ENCODE measurements at places on chromosomes 7 and 10.

GRCh38 chr7:71132377-71133231 lies 660 bp downstream of the GALNT17 start:
- DNase-seq: no peak

DNA sequence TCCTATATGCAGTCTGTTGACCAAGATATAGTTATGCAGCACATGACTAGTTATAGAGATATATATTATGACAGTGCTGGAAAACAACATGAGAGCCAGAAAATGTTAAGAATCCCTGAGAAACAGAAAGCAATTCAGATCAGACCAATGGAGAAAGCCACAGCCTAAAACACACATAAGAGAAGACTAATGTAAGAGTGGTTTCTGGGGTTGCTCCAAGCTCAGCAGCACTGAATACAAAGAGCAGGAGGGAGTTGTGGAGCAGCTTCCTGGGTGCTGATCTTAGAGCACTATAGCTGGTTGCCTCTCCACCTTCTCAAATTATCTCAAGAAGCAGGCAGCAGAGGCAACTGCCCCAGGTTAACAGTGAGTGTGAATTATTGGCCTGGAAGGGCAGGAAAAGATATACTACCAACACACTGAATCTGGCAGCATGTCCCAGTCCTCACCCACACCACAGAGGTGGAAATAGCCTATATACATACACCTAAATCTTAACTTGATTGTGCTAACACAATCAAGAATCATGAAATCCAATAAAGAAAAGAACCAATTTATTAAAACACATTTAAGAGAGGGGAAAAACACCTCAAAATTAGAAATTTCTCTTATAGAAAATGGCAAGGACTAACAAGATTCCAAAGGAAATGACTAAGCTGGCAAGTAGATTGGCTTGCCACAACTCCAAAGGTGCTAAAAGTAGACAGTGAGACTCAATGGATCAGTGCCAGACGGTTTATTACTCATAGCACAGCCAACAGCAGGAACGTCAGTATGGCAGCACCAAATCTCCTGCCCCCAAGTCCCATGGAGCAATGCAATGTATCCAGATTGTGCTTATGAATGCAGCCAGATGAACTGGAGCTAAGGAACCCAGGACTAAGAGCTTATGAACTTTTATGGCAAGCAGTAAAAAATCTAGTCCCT lies 5.1 kb downstream of the PTTG1IP2 start:
- no peak for DNase-seq

DNA sequence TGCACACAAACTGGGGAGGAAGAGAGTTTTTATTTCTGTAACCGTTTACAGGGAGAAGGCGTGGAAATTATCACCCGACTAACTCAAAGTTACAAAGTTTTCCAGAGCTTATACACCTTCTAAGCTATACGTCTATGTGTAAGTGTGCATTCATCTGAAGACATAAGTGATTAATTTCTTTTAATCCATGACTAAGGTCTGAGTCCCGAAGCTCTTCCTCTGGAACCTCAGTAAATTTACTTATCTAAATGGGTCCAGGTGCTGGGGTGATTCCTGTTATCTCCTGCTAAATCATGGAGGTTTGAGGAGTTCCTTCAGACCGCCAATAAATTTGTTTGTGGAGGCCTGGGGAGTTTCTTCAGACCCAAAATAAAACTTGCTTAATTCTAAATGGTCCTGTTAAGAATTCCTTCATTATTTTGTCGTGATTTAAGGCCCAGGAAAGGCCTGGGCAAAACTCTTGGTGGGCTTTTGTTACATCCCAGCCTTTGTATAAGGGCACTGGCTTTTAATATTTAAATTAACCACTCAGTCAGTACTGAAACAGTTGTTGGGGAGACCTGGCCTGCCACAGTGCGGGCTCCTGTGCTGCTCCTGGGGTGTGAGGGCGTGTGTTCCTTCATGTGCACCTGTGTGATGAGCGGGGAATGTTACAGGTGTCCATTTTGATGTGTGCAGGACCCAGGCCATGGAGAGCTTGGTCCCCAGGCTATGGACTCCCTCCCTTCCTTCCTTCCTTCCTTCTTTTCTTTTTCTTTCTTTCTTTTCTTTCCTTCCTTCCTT lies 5.8 kb upstream of the METTL27 start:
- no peak for DNase-seq

DNA sequence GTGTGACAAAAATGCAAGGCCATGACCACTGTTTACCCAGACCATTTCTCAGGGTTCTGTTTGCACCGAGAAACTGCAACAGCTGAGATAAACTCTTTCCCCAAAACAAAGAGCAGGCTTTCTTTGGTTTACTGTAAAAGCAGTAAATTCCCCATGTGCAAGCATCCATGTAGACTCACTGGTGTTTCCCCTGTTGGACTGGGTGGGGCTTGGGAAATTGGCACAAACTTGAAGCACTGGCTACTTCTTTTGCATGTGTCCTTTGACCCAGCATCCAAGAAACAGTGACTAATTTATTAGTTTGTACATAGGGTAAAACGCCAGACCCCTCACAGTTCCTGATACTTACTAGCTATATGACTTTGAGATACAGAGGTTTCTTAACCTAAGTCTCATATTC lies 12.3 kb downstream of the IQUB start:
- no peak for DNase-seq

DNA sequence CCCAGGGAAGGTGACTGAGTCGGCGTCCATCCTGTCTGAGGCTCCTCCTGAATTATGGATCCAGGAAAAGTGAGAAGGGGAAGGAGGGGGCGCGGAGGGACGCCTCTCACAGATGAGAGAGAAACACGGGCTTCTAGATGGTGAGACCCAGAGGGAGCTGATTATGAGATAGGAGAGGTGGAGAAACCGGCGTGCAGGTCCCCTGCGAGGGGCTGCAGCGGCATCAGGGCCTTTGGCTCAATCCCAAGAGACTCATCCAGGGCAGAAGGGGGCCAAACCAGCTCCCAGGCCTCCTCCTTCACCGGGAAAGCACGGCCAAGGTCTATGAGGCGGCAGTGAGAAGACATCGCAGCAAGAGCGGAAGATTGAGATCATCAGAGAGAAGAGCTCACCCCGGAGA lies 70.8 kb downstream of the TCERG1L start:
- DNase-seq: no peak
